ENCODE measurements at places on chromosomes 7 and 10. TPM values are rescaled to one million over a fixed set of nuclear protein-coding genes. Genes with fewer than 3 reads are reported as not detected.

Gene PNLIP
- total RNA-seq = 1.5 TPM

Gene NUPR2
- not detected for total RNA-seq

Gene HERPUD2
- total RNA-seq = 36.4 TPM

Gene TYW1B
- 2.3 TPM for total RNA-seq

Gene OR9A2
- total RNA-seq = not detected

Gene HOXA1
- total RNA-seq = 8.8 TPM

Gene TCF7L2
- 45.2 TPM for total RNA-seq

Gene GSAP
- 0.85 TPM for total RNA-seq

Gene TMEM270
- 0.72 TPM for total RNA-seq

DNA sequence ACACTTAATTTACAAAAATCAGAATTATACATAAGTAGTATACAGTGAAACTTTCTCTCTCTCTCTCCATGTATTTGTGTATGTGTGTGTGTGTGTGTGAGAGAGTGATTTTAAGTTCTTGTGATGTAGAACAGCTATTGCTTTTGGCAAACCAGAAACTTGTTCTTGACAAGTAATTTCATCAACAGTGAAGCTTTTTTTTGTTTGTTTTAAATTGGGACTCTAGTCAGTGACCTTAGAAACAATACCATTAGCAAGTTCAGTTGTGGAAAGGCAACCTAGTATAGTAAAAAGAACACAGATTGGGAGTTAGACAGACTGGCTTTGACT lies 319.1 kb downstream of the PTEN start:
- DNase-seq = no peak
- no peaks in the 10 kb centered on the region for H3K36me3 ChIP-seq
- H3K4me3 ChIP-seq = no peak overlapping the region
- H3K27me3 ChIP-seq = no peaks in the 10 kb centered on the region
- H3K4me1 ChIP-seq = no peaks in the 10 kb centered on the region

GRCh38 chr10:114754445-114755320 lies 66.9 kb upstream of the FHIP2A start:
- no peaks in the 10 kb centered on the region for H3K27me3 ChIP-seq
- peak overlapping the region; percentile 99 for H3K27ac ChIP-seq
- peak; percentile 78 for DNase-seq
- H3K4me1 ChIP-seq = peaks cover 88% of the 10 kb centered on the region

GRCh38 chr7:131544449-131545301 lies 11.8 kb downstream of the PODXL start:
- H3K4me3 ChIP-seq = no peak overlapping the region
- no peaks in the 10 kb centered on the region for H3K27me3 ChIP-seq
- no peaks in the 10 kb centered on the region for H3K36me3 ChIP-seq
- no peak for DNase-seq
- peaks cover 15% of the 10 kb centered on the region for H3K4me1 ChIP-seq

DNA sequence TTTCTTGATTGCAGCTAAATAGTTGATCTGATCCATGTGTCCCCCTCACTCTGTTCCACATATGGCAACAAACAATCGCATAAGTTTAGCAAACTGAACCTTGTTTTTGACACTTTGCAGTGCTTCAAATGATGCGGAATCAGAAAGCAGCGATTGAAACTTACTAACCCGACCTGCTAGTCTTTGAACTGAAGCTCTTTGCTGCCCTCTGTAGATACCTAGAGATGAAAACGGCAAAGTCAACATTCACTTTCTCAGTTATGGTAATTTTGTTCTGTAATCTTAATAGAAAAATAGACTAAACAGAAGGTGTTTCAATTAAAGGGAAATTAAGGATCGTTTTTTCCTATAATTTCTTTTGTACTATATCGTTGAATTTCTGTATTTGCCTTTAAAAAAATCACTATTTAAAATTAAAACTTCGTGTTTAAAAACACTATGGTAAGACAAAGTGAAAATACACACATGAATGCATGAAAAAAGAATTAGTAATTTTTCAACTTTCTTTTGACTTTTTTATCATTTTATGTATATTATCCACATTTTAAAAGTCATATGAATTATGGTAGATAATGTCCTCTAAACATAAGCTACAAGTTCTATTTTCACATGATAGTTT lies 276.5 kb downstream of the MAGI2 start:
- H3K36me3 ChIP-seq = no peaks in the 10 kb centered on the region
- H3K4me3 ChIP-seq = peak overlapping the region; percentile 9

DNA sequence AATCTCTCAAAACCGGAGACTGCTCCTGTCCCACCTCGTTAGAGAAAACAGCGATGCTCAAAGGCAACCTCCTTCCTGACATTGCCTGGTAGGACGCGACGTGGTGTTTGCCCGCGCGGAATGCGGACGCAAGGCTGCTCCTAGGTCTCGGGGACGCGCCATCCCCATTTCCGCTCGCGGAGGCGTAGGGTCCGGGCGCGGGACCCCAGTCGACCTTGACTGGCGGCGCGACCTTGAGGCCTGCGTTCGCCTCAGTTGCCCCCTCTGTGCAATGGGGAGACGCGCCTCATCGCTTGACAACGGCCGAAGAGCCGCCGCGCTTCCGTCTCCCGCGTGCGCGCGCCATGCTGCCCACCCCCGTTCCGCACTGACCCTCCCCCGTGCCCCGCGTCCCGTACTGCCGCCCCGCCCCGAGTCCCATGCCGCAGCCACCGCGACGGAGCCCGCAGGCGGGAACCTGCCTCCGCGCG lies 412 bp upstream of the PPIA start:
- peaks cover 22% of the 10 kb centered on the region for H3K36me3 ChIP-seq
- peak overlapping the region; percentile 82 for H3K4me3 ChIP-seq
- H3K27ac ChIP-seq = peak overlapping the region; percentile 94
- H3K27me3 ChIP-seq = no peaks in the 10 kb centered on the region
- no peak for DNase-seq
- H3K4me1 ChIP-seq = peaks cover 24% of the 10 kb centered on the region

DNA sequence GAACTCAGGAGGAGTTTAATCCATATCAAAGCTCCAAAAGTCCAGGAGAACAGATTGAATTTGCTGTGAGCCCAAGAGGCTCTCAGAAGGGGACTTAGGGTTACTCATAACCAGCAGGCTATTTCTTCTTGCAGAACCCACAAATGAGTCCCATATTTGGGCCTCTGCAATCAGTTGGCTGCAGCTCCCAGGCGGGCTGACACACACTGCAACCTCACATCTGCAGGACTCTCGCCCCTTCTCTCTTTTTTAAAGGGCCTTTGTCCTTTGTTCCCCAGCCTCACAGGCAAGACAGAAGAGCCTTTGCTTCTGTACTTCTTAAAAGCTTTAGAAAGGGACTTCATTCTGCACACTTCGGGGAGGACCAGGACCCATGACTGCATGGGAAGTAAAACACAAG lies 26.7 kb downstream of the CREB3L2 start:
- H3K27ac ChIP-seq = no peak overlapping the region
- H3K27me3 ChIP-seq = no peaks in the 10 kb centered on the region
- H3K36me3 ChIP-seq = no peaks in the 10 kb centered on the region
- peaks cover 14% of the 10 kb centered on the region for H3K4me1 ChIP-seq

- no peak for DNase-seq
- H3K36me3 ChIP-seq = no peaks in the 10 kb centered on the region
- no peaks in the 10 kb centered on the region for H3K27me3 ChIP-seq
- no peaks in the 10 kb centered on the region for H3K4me1 ChIP-seq
These were observed 72.1 kb downstream of the GRB10 start for GRCh38 chr7:50710441-50711154.

GRCh38 chr10:112304267-112304859 lies 21.2 kb downstream of the TECTB start:
- no peaks in the 10 kb centered on the region for H3K36me3 ChIP-seq
- no peak overlapping the region for H3K27ac ChIP-seq

- no peak overlapping the region for H3K27ac ChIP-seq
- H3K27me3 ChIP-seq = no peaks in the 10 kb centered on the region
These were observed 26.6 kb upstream of the WNT8B start for GRCh38 chr10:100436255-100436654.

DNA sequence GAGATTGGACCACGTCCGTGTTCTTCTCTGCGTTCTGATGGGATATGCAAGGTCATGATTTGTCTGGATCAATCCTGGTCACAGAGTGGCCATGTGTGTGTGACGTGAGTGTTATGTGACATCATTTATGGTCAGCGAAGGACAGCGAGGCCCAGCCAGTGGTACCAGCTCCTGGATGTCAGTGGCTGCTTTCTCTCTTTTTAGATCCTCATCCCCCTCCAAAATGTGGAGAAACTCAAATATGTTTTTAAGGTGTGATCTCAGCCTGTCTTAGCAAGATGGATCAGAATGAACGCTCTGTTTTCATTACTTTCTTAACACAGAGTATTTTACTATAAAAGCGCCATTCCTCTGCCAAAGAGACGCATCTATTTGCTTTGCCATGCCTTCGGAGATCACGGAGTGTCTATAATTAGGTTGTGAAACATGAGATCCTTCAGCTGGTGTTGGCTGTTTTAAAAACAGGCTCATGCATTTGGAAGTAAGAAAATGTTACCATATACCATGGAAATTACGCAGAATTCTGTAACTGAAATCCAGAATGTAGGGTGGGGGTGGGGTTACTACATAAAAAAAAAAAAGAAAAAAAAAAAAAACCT lies 245.5 kb upstream of the TCERG1L start:
- H3K27me3 ChIP-seq = peaks cover 38% of the 10 kb centered on the region
- DNase-seq = no peak
- H3K36me3 ChIP-seq = no peaks in the 10 kb centered on the region
- no peaks in the 10 kb centered on the region for H3K4me1 ChIP-seq
- H3K4me3 ChIP-seq = no peak overlapping the region

DNA sequence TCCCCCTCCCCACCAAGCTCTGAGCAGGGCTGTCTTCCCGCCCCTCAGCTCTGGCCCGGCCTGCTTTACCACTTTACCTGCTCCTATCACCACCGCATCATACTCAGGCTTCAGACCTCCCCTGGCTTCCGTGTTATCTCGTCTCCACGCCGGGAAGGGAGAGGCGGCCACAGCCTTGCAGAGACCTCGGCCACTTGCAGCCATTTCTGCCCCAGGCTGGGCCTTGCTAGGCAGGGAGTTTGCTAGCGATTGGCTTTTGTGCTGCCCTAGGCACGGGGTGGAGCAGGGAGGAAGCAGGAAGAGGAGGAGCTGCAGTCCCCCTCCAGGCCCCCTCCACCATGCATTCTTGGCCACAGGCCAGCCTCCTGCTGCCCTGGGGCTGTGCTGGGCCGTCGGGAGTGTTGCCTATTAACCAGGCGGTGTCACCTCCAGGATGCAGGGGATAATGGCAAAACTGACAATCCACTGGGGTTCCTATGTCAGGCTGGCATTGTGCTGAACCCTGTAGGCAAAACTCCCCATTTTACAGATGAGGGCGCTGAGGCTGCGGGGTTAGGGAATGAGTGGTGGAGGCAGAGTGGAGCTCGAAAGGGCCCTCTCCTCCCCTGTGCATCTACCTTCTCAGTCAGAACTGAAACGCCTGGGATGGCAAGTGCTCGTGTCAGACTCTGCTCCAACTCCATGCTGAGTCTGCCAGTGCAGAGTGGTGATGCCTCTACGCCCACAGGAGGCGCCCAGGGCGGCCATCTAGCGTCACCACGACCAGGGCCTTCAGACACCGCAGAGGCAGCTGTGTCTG lies at the start of gene PYROXD2:
Gene PYROXD2, minus strand, starts transcription at position 251 of the 799 bp plus-strand sequence. Its CDS starts 47 bp downstream, at position 204.
- no peak for DNase-seq
- H3K4me3 ChIP-seq = peak within 1 kb of the TSS; percentile 38
- H3K27me3 ChIP-seq = no peaks in the 10 kb centered on the region
- no peaks in the 10 kb centered on the region for H3K36me3 ChIP-seq
